Urinary bladder (tissue), 4 donors: ENCODE measurements at places on chromosomes 1 and 21. TPM values are rescaled to one million over a fixed set of nuclear protein-coding genes. Genes with fewer than 3 reads are reported as not detected.

- DNase-seq, result no peak
These were observed 115.0 kb upstream of the SLC25A33 start for GRCh38 chr1:9424261-9424660.

DNA sequence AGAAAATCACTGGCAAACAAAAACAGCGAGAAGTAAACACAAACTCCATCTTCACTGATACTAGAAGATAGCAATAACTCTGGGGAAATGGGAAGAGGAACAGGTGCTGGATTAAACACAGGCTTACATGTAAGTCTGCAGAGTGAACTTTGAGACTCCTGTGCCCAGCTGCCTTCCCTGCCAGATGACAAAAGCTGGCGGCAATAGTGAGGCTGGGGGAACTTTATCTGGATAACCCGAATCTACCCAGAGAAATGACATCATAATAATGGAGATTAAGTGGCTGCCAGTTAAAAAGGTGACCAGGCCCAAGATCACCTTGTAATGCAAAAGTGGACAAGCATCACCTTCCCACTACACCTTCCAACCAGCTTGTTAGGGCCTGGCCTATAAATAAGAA lies 184.5 kb downstream of the CHRM3 start:
- no peak for DNase-seq

- no peak for DNase-seq
These were observed 8.3 kb upstream of the TINAGL1 start for GRCh38 chr1:31567956-31568570.

GRCh38 chr1:222970040-222970439 lies 155.2 kb downstream of the DISP1 start:
- DNase-seq, result no peak

DNA sequence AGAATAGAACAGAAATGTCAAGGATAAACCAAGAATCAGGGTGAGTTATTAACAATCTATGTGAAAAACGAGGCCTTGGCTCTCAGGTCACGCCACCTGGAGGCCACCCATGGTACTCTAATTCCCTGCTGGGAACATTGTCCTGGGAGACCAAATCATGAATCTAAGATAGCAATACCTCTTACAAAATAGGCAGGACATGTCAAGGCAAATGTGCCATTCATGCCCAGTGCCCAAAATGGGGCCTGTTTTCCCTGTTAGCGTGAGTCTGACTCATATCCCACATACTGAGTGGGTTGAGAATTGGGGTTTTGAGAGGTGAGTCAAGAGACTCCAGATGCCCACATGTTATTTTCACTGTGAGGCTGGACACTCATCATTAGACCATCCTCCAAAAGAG lies 380.8 kb downstream of the HHIPL2 start:
- no peak for DNase-seq

The RXFP4 gene
- total RNA-seq, result not detected

GRCh38 chr21:42632771-42633690 lies 20.4 kb upstream of the PDE9A start:
- no peak for DNase-seq

The TNFRSF1B gene
- 11.7 TPM for total RNA-seq

The KMO gene
- total RNA-seq, result 0.37 TPM

DNA sequence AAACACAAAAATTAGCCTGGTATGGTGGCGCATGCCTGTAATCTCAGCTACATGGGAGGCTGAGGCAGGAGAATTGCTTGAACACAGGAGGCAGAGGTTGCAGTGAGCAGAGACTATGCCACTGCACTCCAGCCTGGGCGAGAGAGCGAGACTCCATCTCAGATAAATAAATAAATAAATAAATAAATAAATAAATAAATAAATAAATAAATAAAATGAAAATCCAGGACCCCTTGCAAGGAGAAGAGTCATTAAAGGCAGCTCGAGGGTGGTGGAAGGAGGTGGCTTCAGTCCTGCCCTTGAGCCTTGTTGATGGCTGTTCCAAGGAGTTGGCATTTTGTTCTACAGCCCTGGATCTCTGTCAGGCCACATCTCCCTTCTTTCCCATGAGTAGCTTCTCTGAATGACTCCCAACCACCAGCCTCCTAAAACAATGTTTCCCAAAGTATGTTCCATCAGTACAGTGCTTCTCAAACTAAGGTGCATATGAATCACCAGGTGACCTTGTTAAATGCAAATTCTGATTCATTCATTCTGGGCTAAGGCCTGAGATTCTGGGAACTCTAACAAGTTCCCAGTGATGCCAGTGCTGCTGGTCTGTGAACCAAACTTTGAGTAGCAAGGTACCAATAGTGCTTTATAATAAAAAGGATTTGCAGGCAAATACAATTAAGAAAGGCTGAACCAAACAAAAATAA lies 99.0 kb downstream of the KCNN3 start:
- DNase-seq, result no peak

The FAM20B gene
- 37.6 TPM for total RNA-seq

The ITLN2 gene
- not detected for total RNA-seq

DNA sequence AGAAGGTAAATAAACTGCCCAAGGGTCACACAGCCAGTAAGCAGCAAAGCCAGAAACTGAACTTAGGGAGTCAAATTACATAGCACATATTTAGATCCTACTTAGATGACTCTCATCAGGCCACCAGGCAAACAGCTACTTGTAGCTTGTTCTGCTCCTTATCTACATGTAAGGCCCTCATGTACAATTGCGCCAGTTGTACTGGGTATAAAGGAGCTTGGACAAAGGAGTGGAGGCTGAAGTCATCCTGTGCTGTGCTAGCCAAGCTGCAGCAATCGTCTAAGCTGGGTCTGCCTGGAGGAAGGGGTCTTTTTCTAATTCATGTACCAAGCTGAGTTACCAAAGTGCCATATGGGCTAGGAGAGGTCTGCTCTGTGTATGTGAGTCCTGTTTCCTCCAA lies 12.8 kb downstream of the ETNK2 start:
- DNase-seq, result no peak

GRCh38 chr1:191852907-191853306 lies 305.4 kb upstream of the RGS18 start:
- no peak for DNase-seq

The GBP6 gene
- total RNA-seq, result 1.6 TPM
